ENCODE measurements at places on chromosomes 11 and 22. TPM values are rescaled to one million over a fixed set of nuclear protein-coding genes. Genes with fewer than 3 reads are reported as not detected.

DNA sequence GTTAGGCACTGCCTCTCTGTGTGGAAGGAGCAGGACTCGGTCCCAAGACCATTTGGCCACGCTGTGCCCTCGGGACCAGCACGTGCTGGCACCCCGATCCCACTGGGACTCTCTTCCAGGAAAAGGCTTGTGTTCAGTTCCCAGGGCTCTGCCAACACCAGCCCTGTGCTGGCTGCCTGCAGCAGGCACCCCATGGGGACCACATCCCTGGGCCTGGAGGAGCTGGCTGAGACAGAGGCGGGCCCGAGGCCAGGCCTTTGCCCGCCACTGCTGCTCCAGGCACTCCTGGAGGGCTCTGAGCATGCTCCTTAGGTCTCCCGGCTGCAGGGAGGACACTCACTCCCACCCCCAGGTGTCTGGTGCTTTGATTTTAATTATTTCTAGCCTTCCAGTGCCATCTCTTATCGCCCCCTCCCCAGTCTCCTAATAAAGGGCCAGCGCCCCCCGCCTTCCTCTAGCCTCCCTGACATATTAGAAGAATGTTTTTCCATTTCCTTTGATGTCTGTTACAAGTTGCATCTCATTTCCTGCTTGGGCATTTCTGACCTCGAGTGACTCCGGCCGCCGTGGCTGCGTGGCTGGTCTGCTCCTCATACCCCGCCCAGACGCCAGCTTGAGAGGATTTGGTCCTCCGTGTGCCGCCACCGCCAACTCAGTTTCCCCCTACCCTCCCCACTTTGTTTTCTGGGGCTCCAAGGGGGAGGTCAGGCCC lies 14.4 kb downstream of the CDKN1C start:
- DNase-seq: no peak

- no peak for DNase-seq
These were observed 32.3 kb upstream of the RFPL3 start for GRCh38 chr22:32325416-32325801.

DNA sequence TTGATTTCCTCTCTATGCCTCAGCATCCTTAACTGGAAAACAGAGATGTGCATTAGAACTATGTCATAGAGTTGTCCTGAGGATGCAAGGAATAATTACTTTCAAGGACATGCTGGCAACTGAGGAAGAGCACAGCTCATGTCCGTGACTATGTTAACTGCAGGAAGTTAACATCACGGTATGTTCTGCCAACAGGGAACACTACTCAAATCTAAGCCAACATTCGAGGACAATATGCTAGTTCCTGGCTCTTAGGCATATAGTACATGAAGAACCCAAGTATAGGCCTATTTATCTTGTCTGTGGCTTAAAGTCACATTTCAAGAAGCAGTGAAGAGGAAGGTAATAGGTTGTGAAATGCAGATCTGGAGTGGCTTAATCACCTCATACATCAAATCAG lies 1032.6 kb downstream of the OPCML start:
- DNase-seq: no peak

The SLC35F2 gene
- total RNA-seq: 3.2 TPM

The OR5A1 gene
- total RNA-seq: not detected
